ENCODE measurements at places on chromosomes 2 and 18.

DNA sequence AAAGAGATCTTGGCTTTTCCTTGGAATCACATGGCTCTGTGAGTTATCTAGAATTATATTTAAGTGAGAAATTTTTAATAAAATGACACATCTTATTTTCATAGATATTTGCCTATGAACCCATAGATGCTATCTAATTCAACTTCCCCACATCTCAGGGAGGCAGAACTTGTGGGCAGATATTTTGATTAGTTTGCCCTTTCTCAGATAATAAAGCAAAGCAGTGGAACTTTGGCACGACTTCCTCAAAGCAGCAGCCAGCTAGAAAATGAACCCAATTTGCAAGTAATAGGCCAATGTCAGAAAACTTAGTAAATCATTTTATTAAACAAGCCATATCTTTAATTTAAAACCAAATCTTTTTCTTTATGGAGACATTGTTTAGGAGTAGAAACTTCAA lies 32.7 kb downstream of the RAB27B start:
- H3K36me3 ChIP-seq = no peaks in the 10 kb centered on the region
- no peaks in the 10 kb centered on the region for H3K27me3 ChIP-seq
- no peak overlapping the region for H3K4me3 ChIP-seq
- H3K27ac ChIP-seq = no peak overlapping the region
- peaks cover 5% of the 10 kb centered on the region for H3K4me1 ChIP-seq

- DNase-seq = no peak
- H3K4me3 ChIP-seq = no peak overlapping the region
- no peaks in the 10 kb centered on the region for H3K27me3 ChIP-seq
- H3K36me3 ChIP-seq = no peaks in the 10 kb centered on the region
Observed at GRCh38 chr18:48833701-48834412, 116.9 kb downstream of the SMAD7 start.

DNA sequence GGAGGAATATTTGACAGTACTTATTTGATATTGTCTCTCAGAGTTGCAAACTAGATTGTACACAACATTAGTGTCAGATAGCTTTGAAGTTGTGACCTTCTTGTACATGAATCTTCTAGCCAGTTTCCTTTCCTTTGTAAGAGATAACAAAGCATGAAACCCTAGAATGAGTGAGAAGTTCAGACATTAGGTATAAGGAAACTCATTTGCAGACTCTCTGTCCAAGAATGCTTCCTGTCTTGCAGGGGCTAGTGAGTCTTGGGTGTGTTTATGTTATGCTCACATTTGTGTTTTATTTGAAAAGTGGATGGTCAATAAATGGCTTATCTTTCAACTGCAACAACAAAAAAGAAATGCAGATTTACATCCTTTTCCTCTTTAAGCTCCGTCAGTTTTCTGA lies 1.4 kb downstream of the BOD1L2 start:
- no peaks in the 10 kb centered on the region for H3K27me3 ChIP-seq
- no peaks in the 10 kb centered on the region for H3K36me3 ChIP-seq
- peaks cover 12% of the 10 kb centered on the region for H3K4me1 ChIP-seq

DNA sequence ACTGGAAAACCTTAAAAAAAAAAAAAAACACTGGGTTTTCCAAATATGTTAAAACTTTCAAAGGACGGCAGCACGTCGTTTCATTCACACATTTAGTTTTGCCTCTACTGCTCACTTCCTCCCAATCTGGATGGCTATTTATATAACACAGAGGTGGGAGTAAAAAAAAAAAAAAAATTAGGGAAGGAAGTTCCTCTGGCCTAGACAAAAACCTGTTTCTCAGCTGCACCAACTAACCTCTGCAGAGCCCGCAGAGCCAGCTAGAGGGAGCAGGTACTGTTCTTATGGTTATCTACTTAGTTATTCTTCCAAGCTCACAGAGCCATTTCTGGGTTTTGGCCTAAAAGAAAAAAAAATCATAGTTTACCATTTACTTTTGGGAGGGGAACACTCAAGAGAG lies 28.1 kb downstream of the SLC1A4 start:
- no peaks in the 10 kb centered on the region for H3K27me3 ChIP-seq
- no peak overlapping the region for H3K4me3 ChIP-seq
- H3K27ac ChIP-seq = peak overlapping the region; percentile 75
- H3K4me1 ChIP-seq = peaks cover 9% of the 10 kb centered on the region

DNA sequence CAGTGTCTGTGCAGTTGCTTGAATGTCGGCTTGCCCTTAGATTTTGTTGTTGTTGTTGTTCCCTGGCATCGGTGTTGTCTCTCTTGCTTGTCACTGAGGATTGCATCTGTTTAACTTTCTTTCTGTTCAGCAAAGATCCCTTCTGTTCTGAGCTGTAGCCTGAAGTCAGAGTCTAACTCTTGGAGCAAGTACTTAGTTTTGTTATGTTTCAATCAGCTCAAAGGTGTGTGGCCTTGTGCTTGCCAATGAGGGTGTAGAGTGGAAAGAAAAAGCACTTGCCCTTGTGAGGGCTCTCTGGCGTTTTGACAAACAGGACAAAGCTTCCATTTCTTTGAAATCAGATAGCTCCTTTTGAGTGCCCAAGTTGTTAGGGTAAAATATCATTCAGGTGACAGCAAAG lies 757.1 kb upstream of the CDH7 start:
- DNase-seq = no peak
- no peaks in the 10 kb centered on the region for H3K36me3 ChIP-seq
- H3K27ac ChIP-seq = no peak overlapping the region
- no peak overlapping the region for H3K4me3 ChIP-seq

GRCh38 chr2:109209941-109210340 lies 80.9 kb downstream of the SH3RF3 start:
- H3K4me1 ChIP-seq = no peaks in the 10 kb centered on the region
- no peak overlapping the region for H3K27ac ChIP-seq
- H3K36me3 ChIP-seq = no peaks in the 10 kb centered on the region
- H3K27me3 ChIP-seq = no peaks in the 10 kb centered on the region

GRCh38 chr2:74148457-74149246 lies 940 bp upstream of the BOLA3 start:
- H3K27ac ChIP-seq = no peak overlapping the region
- H3K27me3 ChIP-seq = no peaks in the 10 kb centered on the region
- H3K36me3 ChIP-seq = peaks cover 4% of the 10 kb centered on the region
- H3K4me3 ChIP-seq = peak overlapping the region; percentile 70
- DNase-seq = no peak

DNA sequence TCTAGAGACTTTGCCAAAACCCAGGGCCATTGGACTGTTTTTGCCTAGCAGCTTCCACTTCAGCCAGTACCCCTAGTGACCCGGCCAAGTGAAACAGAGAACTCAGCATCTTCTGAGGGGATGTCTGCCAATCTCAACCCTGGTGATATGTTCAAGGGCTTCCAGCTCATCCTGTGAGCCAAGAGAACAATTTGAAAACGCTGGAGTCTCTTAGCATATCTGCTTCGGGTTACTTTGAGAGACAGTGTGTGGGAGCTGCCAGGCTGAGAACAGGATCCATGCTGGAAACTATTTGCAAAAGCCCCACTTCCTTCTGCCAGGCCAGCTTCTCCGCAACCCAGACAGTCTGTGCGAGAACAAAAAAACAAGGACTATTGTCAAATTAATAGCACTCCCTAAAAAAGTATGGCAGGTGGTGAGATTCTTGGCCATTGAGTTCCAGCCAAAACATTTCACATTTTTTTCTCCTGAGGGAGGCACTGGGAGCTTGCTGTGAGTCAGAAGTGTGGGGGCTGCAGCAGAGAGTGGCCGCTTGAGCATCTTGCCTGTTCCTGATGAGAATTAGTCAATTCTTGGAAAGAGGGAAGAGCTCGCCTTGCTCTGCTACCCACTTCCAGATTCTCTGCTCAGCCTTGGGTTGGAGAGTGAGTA lies 395.6 kb upstream of the TRIB2 start:
- H3K4me3 ChIP-seq = no peak overlapping the region
- H3K27me3 ChIP-seq = no peaks in the 10 kb centered on the region
- H3K4me1 ChIP-seq = no peaks in the 10 kb centered on the region
- no peak for DNase-seq
- H3K36me3 ChIP-seq = no peaks in the 10 kb centered on the region
- H3K27ac ChIP-seq = no peak overlapping the region

DNA sequence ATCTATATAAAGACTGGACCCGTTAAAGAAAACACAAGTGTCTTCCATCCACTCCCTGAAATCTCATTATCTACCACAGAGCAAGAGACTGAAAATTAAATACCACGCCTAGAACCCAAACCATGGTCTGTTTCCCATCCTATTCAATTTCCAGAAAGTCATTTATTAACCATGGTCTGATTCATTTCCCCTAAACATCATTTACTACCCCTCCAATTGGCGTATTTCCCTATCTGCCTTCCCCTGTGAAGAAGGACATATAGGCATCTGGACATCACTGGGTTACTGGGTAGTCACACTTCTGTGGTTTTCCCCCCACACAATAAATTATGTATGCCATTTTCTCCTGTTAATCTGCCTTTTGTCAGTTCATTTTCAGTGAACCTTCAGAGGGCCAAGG lies 30.8 kb downstream of the CCDC93 start:
- H3K36me3 ChIP-seq = no peaks in the 10 kb centered on the region
- no peaks in the 10 kb centered on the region for H3K4me1 ChIP-seq
- no peak for DNase-seq
- no peak overlapping the region for H3K27ac ChIP-seq
- no peaks in the 10 kb centered on the region for H3K27me3 ChIP-seq
- no peak overlapping the region for H3K4me3 ChIP-seq

GRCh38 chr2:173941567-173941966 lies 23.6 kb downstream of the SP3 start:
- DNase-seq = no peak
- no peaks in the 10 kb centered on the region for H3K27me3 ChIP-seq
- no peak overlapping the region for H3K27ac ChIP-seq

DNA sequence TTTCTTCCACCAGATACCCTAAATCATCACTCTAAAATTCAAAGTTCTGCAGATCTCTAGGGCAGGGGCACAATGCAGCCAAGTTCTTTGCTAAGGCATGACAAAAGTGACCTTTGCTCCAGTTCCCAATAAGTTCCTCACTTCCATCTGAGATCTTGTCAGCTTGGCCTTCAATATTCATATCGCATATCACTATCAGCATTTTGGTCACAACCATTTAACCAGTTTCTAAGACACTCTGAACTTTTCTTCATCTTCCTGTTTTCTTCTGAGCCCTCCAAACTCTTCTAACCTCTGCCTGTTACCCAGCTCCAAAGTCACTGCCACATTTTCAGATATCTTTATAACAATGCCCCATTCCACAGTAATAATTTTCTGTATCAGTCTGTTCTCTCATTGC lies 452.6 kb upstream of the TRIB2 start:
- peaks cover 2% of the 10 kb centered on the region for H3K4me1 ChIP-seq
- H3K27me3 ChIP-seq = no peaks in the 10 kb centered on the region
- no peak overlapping the region for H3K27ac ChIP-seq
- DNase-seq = no peak

GRCh38 chr2:225994748-225995405 lies 595.4 kb downstream of the NYAP2 start:
- no peak overlapping the region for H3K27ac ChIP-seq
- no peak overlapping the region for H3K4me3 ChIP-seq
- H3K4me1 ChIP-seq = no peaks in the 10 kb centered on the region
- H3K36me3 ChIP-seq = no peaks in the 10 kb centered on the region

- no peak for DNase-seq
- H3K4me3 ChIP-seq = no peak overlapping the region
- H3K27me3 ChIP-seq = no peaks in the 10 kb centered on the region
- H3K36me3 ChIP-seq = no peaks in the 10 kb centered on the region
Observed at GRCh38 chr2:13091861-13092378, 375.2 kb downstream of the TRIB2 start.

GRCh38 chr2:131033786-131034121 lies 59.5 kb downstream of the FAM168B start:
- H3K27me3 ChIP-seq = no peaks in the 10 kb centered on the region
- H3K4me1 ChIP-seq = peaks cover 7% of the 10 kb centered on the region
- no peaks in the 10 kb centered on the region for H3K36me3 ChIP-seq
